Right ventricle myocardium superior (tissue), 1 donor: ENCODE measurements at places on chromosomes 4 and X. TPM values are rescaled to one million over a fixed set of nuclear protein-coding genes. Genes with fewer than 3 reads are reported as not detected.

GRCh38 chr4:154081391-154081790, 292.5 kb upstream of the SFRP2 start:
- no peak for DNase-seq

DNA sequence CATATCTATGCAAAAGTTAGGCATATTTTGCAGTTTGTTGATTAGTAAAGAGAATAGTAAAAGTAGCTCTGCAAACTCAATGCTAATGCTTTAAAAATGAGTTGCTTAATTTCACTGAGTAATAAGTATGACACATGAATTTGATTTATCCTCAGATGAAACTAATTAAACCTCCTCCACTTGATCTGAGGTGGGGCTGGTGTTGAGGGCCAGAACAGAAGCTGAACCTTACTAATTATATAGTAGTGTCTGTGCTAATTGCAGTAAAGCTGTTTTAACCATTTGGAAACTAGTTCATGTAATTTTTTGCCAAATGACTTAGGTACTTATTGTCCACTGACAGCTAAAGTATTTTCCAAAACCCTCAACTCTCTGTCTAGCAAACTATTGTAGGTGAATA, 7.7 kb upstream of the PGAM4 start:
- DNase-seq: no peak

- DNase-seq: no peak
Observed at GRCh38 chrX:135713795-135714194, 356 bp downstream of the CT45A1 start.

GRCh38 chr4:4752576-4753401, 106.7 kb upstream of the MSX1 start:
- DNase-seq: no peak

Gene GPR50
- total RNA-seq: not detected
